Cardiac muscle cell (in vitro differentiated cells and primary cell): ENCODE measurements at places on chromosomes 16 and 17. TPM values are rescaled to one million over a fixed set of nuclear protein-coding genes. Genes with fewer than 3 reads are reported as not detected.

The PPP1R27 gene
- 1.0 TPM in 1 of 2 replicates, not detected in the other for polyA plus RNA-seq

The PLXDC1 gene
- 6.3 and 6.6 TPM in 2 replicates for polyA plus RNA-seq

The PPM1E gene
- polyA plus RNA-seq = not detected in 2 replicates

The SLC9A5 gene
- polyA plus RNA-seq = 4.5 and 8.4 TPM in 2 replicates

The AOC3 gene
- 2.6 and 3.4 TPM in 2 replicates for polyA plus RNA-seq

The SLC25A39 gene
- polyA plus RNA-seq = 252 and 284 TPM in 2 replicates

The XAF1 gene
- not detected in 2 replicates for polyA plus RNA-seq

The ITGAD gene
- polyA plus RNA-seq = 0.31 TPM in 1 of 2 replicates, not detected in the other

The WNT9B gene
- 0.33 TPM in 1 of 2 replicates, not detected in the other for polyA plus RNA-seq

The DNAH3 gene
- polyA plus RNA-seq = not detected in 2 replicates

The CDH5 gene
- 1.1 and 5.6 TPM in 2 replicates for polyA plus RNA-seq

The HES7 gene
- polyA plus RNA-seq = 1.1 and 1.5 TPM in 2 replicates

The SLC5A2 gene
- 3.4 and 4.9 TPM in 2 replicates for polyA plus RNA-seq

The MINK1 gene
- polyA plus RNA-seq = 27.1 and 35.9 TPM in 2 replicates

The CLEC10A gene
- polyA plus RNA-seq = not detected in 2 replicates

The PLCD3 gene
- 36.0 and 41.7 TPM in 2 replicates for polyA plus RNA-seq

The CNTD1 gene
- 2.5 and 3.9 TPM in 2 replicates for polyA plus RNA-seq

The SEZ6 gene
- polyA plus RNA-seq = 0.91 and 0.95 TPM in 2 replicates

The CDH11 gene
- 21.1 and 29.4 TPM in 2 replicates for polyA plus RNA-seq

The MMP28 gene
- polyA plus RNA-seq = 0.84 and 0.94 TPM in 2 replicates

The OTOA gene
- not detected in 2 replicates for polyA plus RNA-seq

The SLC13A2 gene
- not detected in 2 replicates for polyA plus RNA-seq

The KRT40 gene
- not detected in 2 replicates for polyA plus RNA-seq

The KRT222 gene
- polyA plus RNA-seq = 0.29 TPM in 1 of 2 replicates, not detected in the other

The PLLP gene
- polyA plus RNA-seq = 5.1 and 6.4 TPM in 2 replicates

The MPHOSPH6 gene
- 13.3 and 26.2 TPM in 2 replicates for polyA plus RNA-seq

The MYO15A gene
- polyA plus RNA-seq = 3.9 and 4.9 TPM in 2 replicates

The CASKIN1 gene
- 14.3 and 15.4 TPM in 2 replicates for polyA plus RNA-seq

The PHOSPHO1 gene
- polyA plus RNA-seq = not detected in 2 replicates

The P2RX5 gene
- polyA plus RNA-seq = 0.46 TPM in 1 of 2 replicates, not detected in the other

The KCNH4 gene
- polyA plus RNA-seq = not detected in 2 replicates

The CCL13 gene
- not detected in 2 replicates for polyA plus RNA-seq

The DHRS7C gene
- 1.1 TPM in 1 of 2 replicates, not detected in the other for polyA plus RNA-seq

The ALOX12 gene
- polyA plus RNA-seq = 2.5 and 5.0 TPM in 2 replicates

The OSBPL7 gene
- 12.1 and 18.0 TPM in 2 replicates for polyA plus RNA-seq

The DNASE1L2 gene
- polyA plus RNA-seq = 0.68 and 1.3 TPM in 2 replicates

The HEXIM1 gene
- polyA plus RNA-seq = 17.7 and 17.9 TPM in 2 replicates

The PAM16 gene
- 71.8 and 82.8 TPM in 2 replicates for polyA plus RNA-seq

The TLCD2 gene
- 0.89 and 1.4 TPM in 2 replicates for polyA plus RNA-seq

The PRR14 gene
- 25.0 and 28.5 TPM in 2 replicates for polyA plus RNA-seq

The DRC7 gene
- 2.0 and 3.4 TPM in 2 replicates for polyA plus RNA-seq

The RNF43 gene
- 5.0 and 9.4 TPM in 2 replicates for polyA plus RNA-seq

The USP6 gene
- polyA plus RNA-seq = 0.53 and 0.54 TPM in 2 replicates
